MV-4-11 (cell line): ENCODE measurements at places on chromosomes 2 and 18.
A peak's percentile ranks its signal among the peaks of the same experiment; 100 is the strongest.

GRCh38 chr2:27085673-27086089 lies 891 bp upstream of the KHK start:
- peak; percentile 55 for DNase-seq

DNA sequence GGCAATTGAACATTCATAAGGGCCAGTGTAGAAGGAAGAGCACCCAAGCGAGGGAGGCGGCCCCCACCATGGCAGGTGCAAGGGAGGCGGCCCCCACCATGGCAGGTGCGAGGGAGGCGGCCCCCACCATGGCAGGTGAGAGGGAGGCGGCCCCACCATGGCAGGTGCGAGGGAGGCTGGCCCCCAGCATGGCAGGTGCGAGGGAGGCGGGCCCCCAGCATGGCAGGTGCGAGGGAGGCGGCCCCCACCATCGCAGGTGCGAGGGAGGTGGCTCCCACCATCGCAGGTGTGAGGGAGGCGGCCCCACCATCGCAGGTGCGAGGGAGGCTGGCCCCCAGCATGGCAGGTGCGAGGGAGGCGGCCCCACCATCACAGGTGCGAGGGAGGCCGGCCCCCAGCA lies 24.7 kb upstream of the GPC1 start:
- no peak for DNase-seq

DNA sequence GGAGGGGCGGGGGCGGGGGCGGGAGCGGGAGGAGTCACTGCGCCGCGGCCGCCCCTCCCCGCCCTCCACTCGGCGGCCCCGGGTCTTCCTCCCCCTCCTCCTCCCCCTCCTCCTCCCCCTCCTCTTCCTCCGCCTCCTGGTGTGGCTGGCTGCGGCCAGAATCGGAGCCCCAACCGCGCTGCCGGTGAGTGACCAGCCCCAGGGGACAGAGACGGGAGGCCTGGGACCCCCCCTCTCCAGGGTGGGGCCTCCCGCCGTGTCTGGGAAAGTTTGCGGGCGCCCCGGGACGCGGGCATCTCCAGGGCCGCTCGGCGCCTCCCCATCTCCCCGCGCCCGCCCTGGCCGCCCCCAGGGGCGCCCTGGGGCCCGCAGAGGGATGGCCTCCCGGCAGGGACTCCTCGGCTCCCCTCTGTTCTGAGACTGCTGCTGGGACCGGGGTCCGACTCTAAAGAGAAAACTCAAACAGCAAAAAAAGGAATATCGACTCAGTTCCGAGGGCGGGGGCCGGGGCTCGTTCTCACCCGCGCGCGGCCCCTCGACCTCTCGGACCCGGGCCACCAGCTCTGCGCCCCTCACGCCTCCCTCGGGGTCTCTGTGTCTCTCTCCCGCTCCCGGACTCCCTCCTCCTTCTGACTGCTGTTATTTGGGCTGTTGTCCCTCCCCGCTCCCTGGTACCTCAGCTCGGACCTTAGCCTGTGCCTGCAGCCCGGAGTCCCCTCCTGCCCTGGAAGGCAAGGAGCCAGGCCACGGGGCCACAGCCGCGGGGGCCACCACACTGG lies at the start of gene STON1:
Gene STON1, plus strand, starts transcription at position 122 of the 779 bp plus-strand sequence. CDS start 50,480 bp downstream, outside the sequence.
- no peak for DNase-seq

GRCh38 chr18:623761-624620 lies 27.2 kb downstream of the CLUL1 start:
- DNase-seq = peak; percentile 35

DNA sequence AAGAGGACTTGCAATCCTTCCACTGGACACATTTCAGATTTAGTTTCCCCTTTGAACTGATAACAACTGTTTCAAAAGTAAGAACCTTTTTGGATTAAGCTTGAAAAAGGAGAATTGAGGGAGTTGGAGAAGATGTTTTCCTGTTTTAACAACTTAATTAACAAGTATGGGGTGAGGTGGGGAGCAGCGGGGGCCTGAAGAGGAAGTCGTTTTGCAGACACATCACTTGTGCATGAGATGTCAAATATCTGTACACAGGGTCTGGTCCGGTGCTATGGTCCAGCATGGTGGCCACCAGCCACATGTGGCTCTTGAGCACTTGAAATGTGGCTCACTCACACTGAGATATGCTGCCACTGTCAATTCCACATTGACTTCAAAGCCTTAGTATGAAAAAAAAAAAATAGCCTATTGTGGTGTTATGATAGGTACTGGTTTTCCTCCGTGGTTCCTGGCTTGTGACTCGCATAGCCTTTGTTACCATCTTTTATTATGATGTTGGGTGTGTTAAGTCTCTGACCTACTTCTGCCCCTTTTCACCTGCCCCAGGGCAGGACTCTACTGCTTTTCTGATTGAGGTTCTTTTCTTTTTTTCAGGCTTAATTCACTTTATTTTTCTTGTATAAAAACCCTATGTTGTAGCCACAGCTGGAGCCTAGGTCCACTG lies 205.5 kb downstream of the BCL2 start:
- no peak for DNase-seq

DNA sequence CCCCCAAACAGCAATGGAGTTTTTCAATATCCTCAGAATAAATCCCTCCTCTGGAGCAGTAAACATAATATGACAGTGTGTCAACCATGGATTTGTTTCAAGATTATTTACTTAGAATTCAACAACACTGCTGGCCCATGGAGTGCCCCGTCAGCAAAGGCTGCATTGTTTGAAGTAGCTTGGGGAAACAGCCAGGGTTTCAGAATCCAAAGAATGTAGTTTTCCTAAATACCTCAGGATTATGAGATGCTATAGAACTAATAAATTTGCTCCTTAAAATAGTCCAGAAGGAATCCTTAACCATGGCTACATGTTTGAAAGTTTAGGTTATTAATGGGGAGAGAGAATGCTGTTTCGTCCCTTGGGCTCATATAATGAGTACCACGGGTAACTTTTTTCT lies 13.1 kb upstream of the CETN1 start:
- DNase-seq = no peak

GRCh38 chr2:15584767-15585469 lies 6.8 kb upstream of the DDX1 start:
- DNase-seq = peak; percentile 25

DNA sequence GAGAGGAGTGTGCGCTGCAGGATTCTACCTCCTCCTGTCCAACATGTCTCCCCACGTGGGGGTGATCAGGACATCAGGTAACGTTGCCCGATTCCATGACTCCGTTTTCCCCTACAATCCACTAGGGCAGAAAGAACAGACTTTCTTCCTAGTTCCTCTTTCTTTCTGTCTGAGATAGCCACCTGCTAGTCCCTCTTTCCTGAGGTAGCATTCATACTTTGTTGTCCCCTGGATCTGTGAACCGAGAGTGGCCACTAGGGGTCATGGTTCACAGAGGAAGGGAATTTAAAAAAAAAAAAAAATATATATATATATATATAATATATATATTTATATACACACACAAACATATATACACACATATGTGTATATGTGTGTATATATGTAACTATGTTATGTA lies 210.0 kb upstream of the ZNF521 start:
- peak; percentile 3 for DNase-seq

DNA sequence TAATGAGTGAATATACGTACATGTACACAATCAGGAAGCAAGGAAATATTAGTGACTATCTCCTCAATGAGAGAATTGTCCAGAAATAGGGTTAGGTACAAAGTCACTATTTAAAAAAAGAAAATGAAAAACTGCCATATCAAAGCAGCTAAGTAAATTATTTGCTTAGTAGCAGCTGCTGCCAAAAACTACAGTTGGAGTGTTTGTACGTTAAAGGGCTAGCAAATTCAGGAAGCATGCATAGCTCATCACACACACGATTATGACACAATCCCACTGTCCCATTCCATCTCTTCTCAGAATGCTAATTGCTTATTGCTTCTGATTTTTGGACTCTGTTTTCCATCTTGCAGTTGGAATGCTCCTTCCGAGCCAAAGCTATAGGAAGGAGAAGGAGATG lies 2012.5 kb upstream of the LRRTM1 start:
- peak; percentile 61 for DNase-seq

DNA sequence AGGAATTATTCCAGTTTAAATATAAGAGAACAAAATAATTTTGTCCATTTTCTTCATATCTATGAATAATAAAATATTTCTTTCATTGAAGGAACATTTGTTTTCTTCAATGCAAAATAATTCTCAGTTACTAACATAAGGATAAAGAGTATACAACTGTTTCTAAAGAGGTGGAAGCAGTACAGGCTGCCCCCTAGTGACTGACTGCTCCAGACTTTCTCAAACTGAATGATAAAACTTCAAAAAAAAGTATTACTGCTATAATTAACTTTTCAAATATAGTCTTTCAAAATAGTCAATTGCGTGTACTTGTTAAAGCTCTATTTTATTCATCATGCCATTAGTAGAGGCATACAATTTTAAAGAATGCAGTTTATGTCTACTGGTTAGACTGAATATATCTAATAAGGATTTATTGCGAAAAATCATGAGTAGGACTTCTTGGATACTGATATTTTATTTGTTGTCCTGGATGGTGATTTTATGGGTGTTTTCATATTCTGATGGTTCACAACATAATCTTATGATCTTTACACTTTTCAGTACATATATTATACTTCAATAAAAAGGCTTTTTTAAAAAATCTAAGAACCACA lies 100.1 kb downstream of the WDPCP start:
- peak; percentile 16 for DNase-seq

DNA sequence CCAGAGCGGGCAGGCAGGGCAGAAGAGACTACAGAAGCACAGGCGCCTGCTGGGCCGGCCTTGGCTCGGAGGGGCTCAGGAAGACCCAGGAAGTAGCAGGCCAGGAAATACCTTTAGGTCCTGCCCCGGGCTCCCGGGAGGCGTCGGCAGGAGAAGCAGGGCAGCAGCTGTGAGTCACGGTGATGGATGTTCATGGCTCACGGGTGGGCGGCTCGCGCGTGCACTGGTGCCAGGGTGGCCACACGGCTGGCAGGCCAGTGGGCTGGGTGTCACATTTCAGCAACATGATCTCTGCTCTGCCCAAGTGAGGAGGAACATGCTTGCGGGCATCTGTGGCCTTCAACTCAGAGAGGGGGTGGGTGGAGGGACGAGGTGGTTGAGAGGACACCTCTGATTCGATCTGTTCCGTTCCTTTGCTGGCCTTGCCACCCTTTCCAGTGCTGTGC lies 139.3 kb downstream of the KLHL29 start:
- DNase-seq = no peak

DNA sequence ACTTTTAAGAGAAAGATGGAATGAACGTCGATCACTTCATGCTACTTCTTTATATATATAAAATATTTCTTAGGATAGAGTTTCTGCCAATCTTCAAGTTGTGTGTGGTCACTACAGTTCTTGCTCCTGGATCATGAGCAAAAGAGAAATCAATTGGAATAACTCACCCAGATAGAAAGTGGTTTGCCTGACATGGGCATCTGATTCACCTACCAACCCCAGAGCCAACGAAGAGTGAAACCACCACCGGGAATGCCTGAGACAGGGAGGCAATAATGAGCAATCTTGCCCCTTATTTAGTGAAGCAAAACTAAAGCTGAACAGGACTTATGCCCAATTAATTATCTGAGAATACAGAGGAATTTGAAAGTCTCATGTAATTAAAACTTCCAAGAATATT lies 250.2 kb upstream of the REG3G start:
- no peak for DNase-seq

DNA sequence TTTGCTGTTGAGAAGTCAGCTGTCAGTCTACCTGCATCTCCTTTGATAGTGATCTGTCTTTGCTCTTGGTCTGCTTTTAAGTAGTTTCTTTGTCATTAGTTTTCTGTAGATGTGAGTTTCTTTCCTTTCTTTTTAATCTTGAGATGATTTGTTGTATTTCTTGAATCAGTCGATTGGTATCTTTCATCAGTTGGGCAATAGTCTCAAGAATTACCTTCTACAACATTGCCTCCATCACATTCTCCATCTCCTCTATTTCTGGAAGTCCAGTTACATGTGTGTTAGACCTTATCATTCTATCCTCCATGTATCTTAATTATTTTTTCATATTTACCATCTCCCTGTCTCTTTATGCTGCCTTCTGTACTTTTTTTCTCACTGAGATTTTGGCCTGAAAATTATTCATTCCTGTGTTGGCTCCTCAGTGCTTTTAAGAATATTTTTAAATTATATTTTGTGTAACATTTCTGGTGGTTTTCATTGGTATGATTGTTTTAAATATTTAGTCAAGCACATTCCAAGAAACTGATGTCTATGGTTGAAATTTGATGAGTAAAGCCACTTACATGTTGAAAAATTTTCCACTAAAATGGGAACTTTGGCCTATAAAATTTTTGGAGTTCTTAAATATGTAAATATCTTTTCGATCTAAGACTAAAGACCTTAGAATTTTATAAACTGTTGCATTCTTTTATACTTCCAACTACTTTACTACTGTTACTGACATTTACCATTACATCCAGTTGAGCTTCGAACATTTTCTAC lies 239.5 kb upstream of the MGAT5 start:
- no peak for DNase-seq

GRCh38 chr2:59259913-59260312 lies 1018.8 kb upstream of the FANCL start:
- DNase-seq = no peak

DNA sequence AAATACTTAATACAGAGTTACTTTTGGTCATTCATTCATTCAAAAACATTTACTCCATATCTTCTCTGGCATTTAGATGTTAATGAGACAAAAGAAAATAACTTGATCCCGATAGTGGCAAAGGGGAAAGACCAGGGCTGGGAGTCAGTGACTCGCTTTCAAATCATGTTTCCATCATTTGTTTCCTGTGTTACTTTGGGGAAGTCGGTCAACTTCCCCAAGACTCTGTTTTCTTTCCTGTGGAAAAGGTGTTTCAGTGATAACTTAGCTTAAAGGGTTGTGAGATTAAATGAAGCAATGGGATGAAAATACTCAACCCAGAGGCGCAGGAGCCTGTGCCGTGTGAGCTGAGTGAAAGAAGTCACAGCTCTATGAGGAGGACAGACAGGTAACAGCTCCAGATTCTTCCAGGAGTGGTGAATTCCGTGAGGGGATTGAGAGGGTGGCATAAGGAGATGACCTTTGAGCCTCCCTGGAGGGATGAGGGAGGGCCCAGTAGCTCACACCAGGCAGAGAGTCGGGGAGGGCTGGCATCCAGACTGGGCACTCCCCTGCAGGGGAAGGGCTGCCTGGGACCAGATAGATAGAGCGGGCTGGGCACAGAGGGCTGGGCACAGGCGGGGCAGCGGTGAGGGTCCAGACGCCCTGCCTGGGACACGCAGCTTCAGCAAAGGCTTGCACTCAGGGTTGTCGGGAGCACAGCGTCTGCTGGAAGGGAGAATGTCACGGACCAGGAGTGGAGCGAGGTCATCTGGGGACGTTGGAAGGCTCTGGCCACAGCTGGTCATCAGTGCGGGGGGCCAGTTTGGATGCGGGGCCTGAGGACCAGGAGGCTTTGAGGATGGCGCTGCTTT lies 70.1 kb downstream of the TSHZ1 start:
- DNase-seq = no peak
